ENCODE measurements at places on chromosomes 7 and 10.

DNA sequence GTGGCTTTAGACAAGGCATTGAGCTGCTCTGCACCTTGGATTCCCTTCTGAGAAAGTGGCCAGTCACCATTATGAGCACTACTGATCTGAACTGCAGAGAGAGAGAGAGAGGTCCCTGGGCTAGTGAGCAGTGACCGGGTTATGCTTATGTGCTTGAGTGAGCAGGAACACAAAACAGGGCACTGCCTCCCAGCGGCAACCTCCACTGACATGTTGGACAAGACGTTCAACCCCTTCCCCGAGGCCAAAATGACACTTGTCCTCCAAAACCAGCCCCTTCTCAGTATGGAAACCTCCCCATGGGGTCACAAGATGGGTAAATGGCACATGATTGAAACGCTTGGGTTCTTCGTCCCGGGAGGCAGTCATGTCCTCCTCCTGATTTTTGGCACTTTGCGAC is 339.4 kb upstream of the ZMIZ1 start:
- no peak for DNase-seq

DNA sequence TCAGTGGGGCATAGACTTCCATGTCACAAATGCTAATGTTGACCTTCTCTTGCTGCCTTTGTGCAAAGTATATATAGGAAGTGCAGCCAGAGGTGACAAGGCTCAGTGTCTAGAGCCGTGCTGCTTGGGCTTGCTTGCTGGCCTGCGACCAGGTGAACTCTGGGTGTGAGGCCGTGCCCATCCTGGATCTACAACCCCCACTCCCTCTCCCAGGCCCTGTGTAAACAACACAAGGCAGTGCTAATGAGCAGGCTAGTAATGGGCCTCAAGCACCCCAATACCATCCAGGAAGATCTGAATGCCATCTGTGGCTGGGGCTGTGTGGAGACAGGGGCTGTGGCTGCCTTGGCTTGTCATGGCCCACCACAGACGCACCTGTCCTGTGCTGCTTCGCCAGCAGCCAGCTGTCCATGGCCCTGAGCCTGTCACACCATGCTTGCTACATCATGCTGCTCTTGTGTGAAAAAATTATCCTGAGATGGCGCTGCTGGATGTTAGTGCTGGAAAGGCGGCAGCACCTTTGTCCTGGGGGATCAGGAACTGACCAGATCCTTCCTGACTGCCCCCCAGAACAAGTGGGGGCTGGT is 107.6 kb upstream of the ZNF92 start:
- DNase-seq = no peak

DNA sequence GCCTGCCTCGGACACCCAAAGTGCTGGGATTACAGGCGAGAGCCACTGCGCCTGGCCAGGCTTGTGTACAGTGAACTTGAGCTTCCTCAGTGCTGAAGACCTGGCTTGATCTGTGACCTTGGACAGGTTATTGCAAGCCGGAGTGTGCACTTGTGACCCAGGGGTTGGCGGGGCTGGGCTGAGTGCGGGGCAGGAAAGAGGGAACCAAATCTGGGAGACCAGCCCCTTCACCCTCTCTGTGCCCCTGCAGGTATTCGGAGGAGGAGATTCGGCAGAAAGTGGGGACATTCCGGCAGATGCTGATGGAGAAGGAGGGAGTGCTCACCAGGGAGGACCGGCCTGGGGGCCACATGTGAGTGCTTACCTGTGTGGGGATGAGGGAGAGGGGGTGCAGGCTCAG is 46.2 kb downstream of the SRRM3 start:
- no peak for DNase-seq

- DNase-seq = peak; percentile 95
These were observed at the start of gene HOXA4 for GRCh38 chr7:27130540-27131389. Gene HOXA4 (minus strand): TSS chr7:27130757. CDS start chr7:27130733, 24 bp downstream.

GRCh38 chr7:135448753-135449152 is 61.1 kb downstream of the CNOT4 start:
- DNase-seq = no peak

- no peak for DNase-seq
These were observed 6.9 kb upstream of the HYCC1 start for GRCh38 chr7:23020742-23021401.

DNA sequence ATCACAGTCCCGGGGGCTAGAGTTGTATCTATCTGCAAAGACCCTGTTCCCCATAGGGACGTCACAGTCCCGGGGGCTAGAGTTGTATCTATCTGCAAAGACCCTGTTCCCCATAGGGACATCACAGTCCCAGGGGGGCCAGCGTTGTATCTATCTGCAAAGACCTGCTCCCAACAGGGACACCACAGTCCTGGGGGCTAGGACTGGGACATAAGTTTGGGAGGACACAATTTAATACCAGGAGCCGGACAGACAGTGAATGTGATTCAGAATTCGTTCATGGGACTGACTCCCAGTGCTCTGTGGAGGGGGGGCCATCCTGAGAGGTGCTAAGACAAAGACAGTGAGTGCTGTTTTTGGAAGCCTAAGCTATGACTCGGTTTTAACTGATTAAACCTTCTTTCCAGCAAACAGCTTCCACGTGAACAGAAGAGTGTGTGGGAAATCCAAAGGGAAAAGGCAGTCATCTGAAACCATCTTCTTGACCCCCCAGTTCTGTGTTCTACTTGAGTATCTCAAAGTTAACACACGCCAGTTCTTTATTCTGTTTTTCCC is 153.0 kb downstream of the DIP2C start:
- DNase-seq = no peak

All from ureter (tissue), 1 donor.